ENCODE measurements at places on chromosomes 3 and 15.

DNA sequence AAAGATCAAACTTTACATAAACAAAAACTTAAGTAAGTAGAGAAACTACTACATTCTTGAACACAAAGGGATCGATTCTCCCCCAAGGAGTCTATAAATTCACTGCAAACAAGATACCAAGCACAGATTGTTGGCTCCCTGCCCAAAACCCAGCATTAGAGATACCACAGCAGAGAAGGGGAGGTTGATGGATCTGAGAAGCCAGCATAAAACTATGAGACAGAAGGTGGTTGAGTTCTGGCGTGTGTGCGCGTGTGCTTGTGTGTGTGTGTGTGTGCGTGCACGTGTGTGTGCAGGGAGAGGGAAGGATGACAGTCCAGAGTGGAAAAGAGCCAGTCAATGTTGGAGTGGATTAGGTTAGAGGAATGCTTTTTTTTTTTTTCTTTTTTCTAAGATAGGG, 143.2 kb upstream of the PRR20G start:
- no peak for DNase-seq

DNA sequence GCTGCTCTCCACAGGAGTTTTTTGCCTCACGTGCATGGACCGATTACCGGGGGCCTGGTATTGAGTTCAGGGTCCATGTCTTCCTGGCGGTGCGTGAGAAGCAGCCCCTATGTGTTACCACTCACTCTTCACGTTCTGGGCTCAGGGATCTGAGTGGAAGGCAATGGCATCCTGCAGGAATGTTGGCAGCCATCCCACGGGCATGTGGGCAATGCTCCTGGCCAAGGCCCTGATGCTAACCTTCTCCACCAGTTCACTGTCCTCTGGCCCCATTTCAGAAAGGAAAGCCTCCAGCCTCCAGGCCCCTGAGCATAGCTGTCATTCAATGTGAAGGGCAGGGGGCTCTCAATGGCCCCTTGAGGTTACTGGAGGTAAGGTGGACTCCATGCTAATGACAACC, 43.0 kb upstream of the KY start:
- DNase-seq = no peak

DNA sequence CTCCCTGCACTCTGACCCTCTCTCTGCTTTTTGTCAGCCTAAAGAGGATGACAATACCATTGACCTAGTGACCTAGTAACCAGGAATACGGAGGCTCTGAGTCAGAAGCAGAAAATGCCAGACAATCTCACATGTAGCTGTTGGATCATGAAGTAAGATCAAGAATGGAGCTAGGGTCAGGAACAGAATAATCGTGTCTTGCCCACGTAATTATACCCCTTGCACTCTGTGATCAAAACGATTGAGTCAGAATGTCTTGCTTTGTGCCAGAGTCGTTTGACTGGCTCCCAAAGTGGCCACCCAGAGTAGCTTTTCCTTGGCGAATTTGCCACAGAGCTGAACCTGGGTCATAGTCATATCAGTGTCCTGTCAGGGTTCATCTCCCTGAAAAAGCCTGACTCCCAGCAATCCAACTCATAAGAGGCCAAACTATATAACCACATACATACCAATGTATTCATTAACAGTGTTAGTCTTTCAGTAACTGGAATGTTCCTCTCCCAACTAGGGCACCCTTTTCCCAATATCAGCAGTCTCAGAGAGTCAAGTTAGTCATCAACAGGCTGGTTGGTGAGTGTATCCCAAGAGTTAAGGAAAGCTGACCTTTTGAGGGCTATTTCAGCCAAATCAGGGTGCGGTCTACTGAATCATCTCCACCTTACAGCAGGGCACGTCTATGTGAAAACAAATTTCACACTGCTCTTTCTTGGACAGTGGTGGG, 5.0 kb upstream of the CDV3 start:
- peak; percentile 93 for DNase-seq

DNA sequence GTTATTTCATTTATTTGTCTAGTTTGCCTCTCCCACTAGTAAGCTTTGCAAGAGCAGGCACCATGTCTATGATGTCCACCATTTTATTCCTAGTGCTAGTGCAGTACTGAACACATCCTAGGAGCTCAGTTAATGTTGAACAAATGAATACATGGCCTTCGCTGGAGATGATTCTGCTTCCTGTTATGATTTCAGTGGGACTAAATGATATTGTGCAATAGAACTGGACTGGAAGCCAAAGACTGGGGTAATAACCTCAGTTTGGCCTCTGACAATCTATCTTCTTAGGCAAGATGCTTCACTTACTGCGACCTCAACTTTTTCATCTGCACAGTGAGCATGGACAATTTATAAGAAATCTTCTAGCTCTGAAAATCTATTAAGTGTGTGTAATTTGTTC, 191.3 kb downstream of the ADAMTSL3 start:
- peak; percentile 42 for DNase-seq

- no peak for DNase-seq
Measured at GRCh38 chr3:110184536-110184935, 847.2 kb upstream of the DPPA4 start.

- DNase-seq = no peak
Measured at GRCh38 chr15:36053746-36054145, 507.8 kb upstream of the DPH6 start.

Data from RPMI7951 (cell line).